ENCODE measurements at places on chromosomes 12 and 14. TPM values are rescaled to one million over a fixed set of nuclear protein-coding genes. Genes with fewer than 3 reads are reported as not detected.

AMHR2 gene
- total RNA-seq: not detected

CDH24 gene
- 10.2 TPM for total RNA-seq

RND1 gene
- 0.28 TPM for total RNA-seq

LHX5 gene
- not detected for total RNA-seq

GPX2 gene
- total RNA-seq: not detected

IFI27 gene
- total RNA-seq: 55.8 TPM

RILPL2 gene
- 4.2 TPM for total RNA-seq

KRT82 gene
- not detected for total RNA-seq

ATL1 gene
- total RNA-seq: 8.5 TPM

RNASE2 gene
- not detected for total RNA-seq

PRR13 gene
- total RNA-seq: 19.7 TPM

GIT2 gene
- 35.5 TPM for total RNA-seq

ANP32D gene
- not detected for total RNA-seq

KIF26A gene
- total RNA-seq: under 0.01 TPM

GUCY2C gene
- total RNA-seq: not detected

SSTR1 gene
- 0.77 TPM for total RNA-seq

FGF6 gene
- total RNA-seq: not detected

INHBE gene
- 0.85 TPM for total RNA-seq

PZP gene
- not detected for total RNA-seq

RNASE7 gene
- total RNA-seq: not detected

GYS2 gene
- total RNA-seq: not detected

DPPA3 gene
- total RNA-seq: not detected

RERG gene
- total RNA-seq: 1.1 TPM

KRT72 gene
- not detected for total RNA-seq

FLRT2 gene
- total RNA-seq: 1.7 TPM

GPR84 gene
- not detected for total RNA-seq

SLC6A12 gene
- total RNA-seq: 0.19 TPM

TMPRSS12 gene
- not detected for total RNA-seq
